ENCODE measurements at places on chromosomes 7 and 10. TPM values are rescaled to one million over a fixed set of nuclear protein-coding genes. Genes with fewer than 3 reads are reported as not detected.

Gene MMRN2
- not detected for polyA plus RNA-seq

- DNase-seq: no peak
These were observed 37.9 kb downstream of the HBP1 start for GRCh38 chr7:107206706-107207105.

DNA sequence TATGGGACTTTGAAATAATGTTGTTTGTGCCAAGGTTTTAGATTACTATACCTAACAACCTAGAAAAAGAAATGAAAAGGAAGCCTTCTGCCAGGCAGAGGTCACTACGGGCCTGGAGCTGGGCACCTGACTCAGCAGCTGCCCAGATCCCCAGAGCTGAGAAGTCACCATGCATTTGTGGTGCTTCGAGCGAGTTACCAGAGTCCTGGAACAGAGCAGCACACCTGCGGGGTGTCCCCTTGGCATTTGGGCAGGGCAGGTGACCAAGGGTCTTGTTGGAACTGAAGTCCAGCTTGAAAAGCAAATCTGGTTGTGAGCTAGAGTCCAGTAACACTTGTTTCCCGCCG is 25.5 kb downstream of the EGFR start:
- DNase-seq: no peak

DNA sequence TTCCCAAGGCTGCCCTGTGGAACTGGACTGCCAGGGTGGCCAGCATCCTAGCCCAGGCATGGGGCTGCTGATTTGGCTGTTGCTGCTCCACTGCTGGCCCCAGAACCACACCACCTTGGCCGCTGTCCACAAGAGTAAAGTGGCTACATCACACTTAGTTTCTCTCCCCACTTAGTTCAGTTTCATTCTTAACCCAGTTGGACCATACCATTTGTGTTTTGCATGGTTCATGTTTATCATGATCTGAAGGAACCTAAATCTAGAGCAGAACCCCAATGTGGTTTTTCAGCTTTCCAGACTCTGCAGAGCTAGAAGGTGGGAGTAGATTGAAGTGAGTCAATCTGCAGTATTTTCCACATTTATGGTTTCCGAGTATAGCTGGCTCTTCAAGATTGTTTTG is 32.8 kb downstream of the SDK1 start:
- no peak for DNase-seq

DNA sequence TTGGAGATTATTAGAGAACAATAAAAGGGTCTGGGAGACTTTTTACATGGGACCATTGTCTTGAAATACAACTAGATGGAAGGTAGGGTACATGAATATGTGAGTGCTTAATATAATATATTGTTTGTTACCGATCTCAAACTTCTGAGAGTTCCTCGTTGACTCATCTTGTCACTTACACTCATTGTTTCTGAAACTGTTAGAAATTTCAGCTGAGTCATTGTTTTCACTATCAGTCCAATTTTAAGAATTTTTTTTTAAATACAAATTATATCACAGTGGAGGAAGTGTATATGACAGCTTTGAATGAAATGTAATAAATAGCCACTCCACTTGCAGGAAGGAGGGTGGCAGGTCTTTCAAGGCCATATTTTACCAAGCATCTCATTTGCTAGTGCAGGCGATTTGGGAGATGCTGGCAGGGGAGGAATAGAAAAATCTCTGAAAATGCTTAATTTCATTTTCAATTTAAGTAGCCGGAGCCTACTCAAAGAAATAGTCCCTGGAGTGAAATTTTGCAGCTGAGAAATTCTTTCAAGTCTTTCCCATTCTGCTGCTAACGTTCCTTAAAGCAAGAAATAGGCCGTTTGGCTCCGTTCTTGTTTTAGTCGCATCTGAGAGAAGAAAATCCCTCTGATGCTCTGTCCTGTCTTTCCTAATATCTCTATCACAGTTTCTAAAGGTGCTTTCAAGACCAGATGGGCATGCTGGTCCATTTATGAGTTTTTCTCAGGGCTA is 1404.2 kb upstream of the CELF2 start:
- DNase-seq: no peak

DNA sequence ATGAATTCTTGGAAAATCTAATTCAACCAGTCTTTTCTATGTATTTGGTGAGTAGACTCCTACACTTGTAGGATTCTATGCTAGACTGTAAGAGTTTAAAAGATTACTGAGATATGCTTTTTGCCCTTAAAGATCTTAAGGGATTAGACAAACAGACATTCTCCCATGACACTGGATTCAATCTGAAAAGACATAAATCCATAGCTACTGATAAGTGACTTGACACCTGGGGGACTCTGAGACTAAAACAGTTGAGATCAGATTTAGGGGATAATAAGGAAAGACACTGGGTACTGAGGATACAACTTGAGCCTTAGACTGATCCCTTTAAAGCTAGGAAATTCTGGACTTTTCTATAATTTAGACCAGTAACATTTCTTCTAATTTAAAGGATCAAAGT is 1233.4 kb downstream of the XPNPEP1 start:
- no peak for DNase-seq

All from CD14-positive monocyte (primary cell).